Activated T-cell treated with anti-CD3 and anti-CD28 coated beads for 4 hours (primary cell): ENCODE measurements at places on chromosomes 3 and 15.
A peak's percentile ranks its signal among the peaks of the same experiment; 100 is the strongest.

DNA sequence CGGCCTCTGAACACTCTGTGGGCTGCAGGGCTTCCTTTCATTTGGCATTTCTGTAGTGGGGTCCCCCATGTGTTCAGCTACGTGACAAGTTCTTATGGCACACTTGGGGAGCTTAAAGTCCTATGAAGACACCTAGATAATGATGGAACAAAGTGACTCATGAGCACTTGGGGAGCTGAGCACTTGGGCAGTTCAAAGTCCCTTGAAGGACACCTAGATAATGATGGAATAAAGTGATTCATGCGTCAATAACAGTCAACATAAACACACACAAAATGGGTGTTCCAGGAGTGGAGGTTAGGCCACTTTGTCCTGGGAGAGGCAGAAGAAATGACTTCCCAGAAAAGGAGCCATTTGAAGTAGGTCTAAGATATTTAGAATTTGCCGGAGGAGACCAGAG, 66.6 kb downstream of the LDHAL6B start:
- DNase-seq: no peak

- DNase-seq: no peak
Observed at GRCh38 chr3:195849322-195850074, 37.8 kb upstream of the MUC4 start.

- DNase-seq: no peak
Observed at GRCh38 chr15:58203537-58203936, 65.4 kb downstream of the AQP9 start.

DNA sequence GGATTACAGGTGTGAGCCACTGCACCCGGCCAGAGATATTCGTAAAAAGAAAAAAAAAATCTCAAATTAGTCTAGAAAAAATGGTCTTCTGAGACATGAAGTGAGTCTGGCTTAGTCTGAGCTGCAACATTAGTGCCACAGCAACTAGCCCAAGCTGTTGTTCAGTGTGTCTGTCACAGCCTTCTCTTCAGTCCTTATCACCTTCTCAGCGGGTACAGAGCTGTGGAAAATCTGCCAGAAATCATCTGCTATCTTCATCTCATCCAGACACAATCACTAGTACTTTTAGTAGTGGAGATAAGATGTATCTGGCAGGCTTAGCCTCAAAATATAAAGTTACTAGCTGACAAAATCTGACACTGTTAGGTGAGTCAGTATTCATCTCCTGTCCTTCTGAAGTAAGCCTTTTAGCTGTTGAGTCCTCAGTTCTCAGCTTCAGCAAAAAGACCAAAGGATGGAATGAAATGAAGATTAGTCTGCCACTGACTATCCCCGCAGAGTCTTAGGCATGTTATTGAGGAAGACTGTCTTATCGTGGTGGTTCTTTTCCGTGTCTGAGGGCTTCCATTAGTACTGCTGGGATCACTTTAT, 120.5 kb upstream of the CGNL1 start:
- DNase-seq: no peak

GRCh38 chr15:43776718-43777266, at the start of gene ELL3:
Gene ELL3, minus strand, starts transcription at chr15:43776966. Its CDS starts 65 bp downstream, at chr15:43776901.
- peak; percentile 71 for DNase-seq

- DNase-seq: no peak
Observed at GRCh38 chr3:50339485-50340146, 1.0 kb downstream of the RASSF1 start.

- DNase-seq: no peak
Observed at GRCh38 chr3:140207541-140207940, 272.6 kb downstream of the CLSTN2 start.

DNA sequence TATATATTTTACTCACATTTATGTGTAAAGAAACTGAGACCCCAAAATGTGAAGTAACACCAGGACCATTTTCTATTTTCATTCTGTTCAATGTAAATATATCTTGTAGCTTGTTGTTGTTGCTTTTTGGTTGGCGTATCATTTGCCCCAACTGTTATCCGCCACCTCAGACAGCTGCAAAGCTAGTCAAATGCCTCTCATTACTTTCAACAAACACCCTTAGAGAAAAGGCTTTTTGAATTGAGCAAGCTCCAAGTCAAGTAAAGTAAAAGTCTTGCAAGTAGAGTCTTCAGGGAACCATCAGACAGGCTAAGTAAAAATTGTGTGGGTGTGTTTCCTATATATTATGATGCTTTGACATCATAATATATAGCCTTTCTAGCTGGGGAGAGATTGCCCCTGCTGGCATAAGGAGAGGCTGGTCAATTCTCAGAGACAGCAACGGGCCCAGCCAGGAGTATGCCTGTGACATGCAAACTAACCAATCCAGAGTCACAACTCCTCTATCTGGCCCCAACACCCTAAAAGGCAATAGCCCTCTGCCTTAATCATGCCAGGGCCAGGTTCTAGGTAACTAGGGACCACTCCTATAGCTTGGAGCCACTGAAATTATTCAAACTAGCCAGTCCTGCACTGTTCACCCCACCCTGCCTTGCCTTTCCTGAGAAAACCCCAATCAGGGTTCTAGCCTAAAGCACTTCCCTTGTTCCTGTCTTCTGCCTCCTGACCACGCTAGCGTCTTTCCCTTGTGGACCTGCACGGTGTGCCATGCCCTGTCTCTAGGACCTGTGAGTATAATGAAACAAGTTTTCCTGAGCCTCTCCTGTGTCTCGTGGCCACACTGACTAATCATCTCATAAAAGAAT, 75.6 kb downstream of the RAD18 start:
- DNase-seq: no peak

GRCh38 chr15:56883088-56883487, 35.4 kb upstream of the TCF12 start:
- no peak for DNase-seq

GRCh38 chr3:106963442-106963841, 413.8 kb upstream of the CCDC54 start:
- DNase-seq: no peak

DNA sequence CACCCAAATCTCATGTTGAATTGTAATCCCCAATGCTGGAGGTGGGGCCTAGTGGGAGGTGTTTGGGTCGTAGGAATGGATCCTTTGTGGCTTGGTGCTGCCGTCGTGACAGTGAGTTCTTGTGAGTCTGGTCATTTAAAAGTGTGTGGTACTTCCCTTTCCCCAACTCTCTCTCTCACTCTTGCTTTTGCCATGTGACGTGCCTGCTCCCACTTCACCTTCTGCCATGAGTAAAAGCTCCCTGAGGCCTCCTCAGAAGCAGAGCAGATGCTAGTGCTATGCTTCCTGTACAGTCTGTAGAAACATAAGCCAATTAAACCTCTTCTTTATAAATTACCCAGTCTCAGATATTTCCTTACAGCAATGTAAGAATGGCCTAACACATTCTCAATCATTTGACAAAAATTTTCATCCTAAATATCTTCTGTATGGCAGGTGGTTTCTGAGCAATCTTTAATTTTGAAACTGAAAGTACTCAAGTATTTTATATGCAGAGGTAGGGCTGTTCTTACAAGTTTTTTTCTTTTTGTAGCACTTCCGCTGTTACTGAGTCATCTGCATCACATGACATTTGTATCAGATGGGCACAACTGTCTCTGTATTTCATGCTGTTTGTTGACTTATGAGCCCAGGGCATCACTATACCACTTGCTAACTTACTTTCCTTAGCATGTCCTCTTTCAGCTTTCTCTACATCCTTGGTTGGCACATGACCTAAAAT, 8.8 kb downstream of the RPL39L start:
- DNase-seq: peak; percentile 30

GRCh38 chr15:72833561-72833960, 50.0 kb upstream of the ADPGK start:
- DNase-seq: no peak

- no peak for DNase-seq
Observed at GRCh38 chr15:37789397-37789786, 145.0 kb upstream of the TMCO5A start.

- DNase-seq: no peak
Observed at GRCh38 chr3:53202331-53203015, 41.5 kb downstream of the PRKCD start.

DNA sequence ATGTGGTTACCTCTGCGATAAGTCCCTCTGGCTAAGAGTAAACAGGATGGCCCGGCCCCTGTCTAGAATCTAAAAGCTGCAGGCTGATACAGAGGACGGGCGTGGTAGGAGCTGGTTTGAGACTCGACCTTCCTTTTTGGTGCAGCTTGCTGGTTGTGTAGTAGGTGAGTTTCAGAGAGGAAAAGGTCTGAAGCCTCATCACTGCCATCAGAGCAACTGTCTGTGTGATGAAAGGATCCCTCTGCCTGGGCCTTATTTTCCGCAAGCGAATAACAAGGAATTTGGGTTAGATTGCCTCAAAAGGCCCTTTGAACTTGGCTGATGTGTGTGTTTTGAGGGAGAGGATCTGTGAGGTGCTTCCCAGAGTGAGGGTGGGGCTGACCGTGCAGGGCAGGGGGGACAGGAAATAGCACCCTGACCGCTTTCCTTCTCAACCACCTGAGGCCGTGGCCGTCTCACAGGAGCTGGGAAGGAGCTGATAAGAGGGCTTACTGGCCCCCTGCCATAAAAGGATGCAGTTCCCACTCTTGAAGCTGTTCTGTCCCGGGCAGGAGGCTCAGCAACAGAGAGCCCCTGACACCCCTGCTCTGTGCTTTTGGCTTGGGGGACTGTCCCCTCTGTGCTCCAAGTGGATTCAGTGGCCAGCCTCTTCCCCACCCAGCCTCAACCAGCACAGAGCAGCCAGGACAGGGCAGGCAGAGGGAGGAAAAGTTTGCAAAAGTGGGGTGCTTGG, 45.6 kb upstream of the TFRC start:
- DNase-seq: no peak
